ENCODE measurements at places on chromosomes 11 and 22.
A peak's percentile ranks its signal among the peaks of the same experiment; 100 is the strongest.

- DNase-seq, result no peak
These were observed 82.4 kb downstream of the AASDHPPT start for GRCh38 chr11:106159836-106160235.

- DNase-seq, result no peak
These were observed 13.3 kb upstream of the SH3BP1 start for GRCh38 chr22:37626144-37626543.

DNA sequence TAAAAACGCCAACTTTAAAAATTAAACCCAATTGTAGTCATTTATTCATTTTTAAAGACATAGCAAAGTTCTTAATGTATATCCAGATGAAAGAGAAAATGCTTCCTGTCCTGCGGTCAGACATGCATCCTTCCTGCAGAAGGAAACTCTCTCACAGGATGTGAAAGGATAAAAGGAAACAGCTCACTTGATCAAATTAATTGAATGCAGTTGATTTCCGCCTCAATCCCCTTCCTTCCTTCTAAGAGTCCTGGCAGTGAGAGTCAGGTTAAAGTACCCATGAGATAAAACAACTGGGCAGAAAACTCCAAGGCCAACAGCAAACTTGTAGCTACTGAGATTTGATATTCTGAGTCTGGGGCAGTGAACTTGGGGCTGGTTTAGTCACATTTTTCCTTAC is 38.5 kb downstream of the CWC15 start:
- no peak for DNase-seq

DNA sequence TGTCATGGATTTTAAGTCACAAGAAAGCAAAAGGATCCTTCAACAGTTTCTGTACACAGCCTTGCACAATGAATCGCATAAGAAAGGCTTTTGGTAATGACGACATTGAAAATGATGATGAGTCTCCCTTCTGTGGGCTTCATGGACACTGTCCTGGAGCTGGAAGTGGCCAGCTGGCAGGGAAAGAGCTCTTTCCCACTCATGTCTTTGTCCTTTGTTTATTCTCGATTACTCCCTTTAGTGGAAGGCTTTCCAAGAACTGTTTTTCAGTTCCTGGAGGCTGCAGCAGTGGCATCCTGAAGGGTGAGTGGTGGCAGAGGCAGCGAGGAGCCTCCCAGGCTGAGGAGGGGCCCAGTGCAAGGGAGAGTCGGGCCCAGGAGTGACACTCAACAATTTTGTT is 505.2 kb downstream of the NTM start:
- DNase-seq, result no peak

GRCh38 chr11:60307507-60308195 is 19.4 kb upstream of the MS4A6E start:
- DNase-seq, result no peak

GRCh38 chr11:19792510-19792909 is 79.9 kb downstream of the NAV2 start:
- no peak for DNase-seq

- peak; percentile 32 for DNase-seq
These were observed at the start of gene PHETA2 for GRCh38 chr22:42074132-42074811. PHETA2 (plus strand) TSS chr22:42074248; CDS start chr22:42077294, 3,046 bp downstream.

DNA sequence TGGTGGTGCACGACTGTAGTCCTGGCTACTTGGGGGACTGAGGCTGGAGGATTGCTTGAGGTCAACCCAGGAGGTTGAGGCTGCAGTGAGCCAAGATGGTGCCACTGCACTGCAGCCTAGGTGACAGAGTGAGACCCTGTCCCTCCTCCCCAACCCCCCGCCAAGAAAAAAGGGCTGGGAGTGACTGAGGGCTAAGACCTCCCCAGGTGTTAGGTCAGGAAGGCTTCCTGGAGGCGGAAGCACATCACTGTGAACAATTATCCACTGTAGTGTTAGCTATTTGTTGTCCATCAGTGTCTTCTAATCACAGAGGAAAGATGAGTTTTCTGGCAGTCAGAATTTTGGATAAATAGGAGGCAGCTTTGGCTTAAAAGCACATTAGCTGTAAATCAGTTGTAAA is 8.8 kb downstream of the YDJC start:
- DNase-seq, result no peak

DNA sequence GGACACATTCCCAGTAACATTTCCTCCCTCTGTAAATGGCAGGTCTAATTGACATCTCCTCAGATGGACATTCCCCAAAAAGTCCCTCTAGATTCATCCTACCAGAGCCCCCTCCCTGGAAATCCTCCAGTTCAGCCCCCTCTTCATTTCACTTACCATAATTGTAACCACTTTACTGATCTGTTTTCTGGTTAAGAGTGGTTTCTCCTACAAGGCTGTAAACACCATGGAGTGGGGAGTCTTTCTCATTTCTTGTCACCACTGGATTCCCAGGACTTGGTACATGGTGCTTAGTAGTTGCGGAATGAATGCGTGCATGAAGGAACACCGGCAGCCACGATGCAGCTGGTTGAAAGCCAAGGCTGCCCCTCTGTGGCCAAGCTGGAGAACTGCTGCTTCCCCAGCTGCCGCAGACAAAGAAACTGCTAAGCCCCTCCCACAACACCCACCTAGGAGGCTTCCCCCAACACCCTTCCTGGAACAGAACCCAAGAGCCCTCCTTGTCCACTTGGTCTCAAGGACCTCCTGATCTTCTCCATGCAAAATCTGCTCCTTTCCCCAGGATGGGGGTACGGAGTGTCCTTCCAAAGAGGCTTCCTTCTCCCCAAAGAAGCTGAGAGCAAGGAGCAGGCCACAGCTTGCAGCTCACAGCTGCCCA is 18.6 kb upstream of the SCARF2 start:
- DNase-seq, result peak; percentile 62

DNA sequence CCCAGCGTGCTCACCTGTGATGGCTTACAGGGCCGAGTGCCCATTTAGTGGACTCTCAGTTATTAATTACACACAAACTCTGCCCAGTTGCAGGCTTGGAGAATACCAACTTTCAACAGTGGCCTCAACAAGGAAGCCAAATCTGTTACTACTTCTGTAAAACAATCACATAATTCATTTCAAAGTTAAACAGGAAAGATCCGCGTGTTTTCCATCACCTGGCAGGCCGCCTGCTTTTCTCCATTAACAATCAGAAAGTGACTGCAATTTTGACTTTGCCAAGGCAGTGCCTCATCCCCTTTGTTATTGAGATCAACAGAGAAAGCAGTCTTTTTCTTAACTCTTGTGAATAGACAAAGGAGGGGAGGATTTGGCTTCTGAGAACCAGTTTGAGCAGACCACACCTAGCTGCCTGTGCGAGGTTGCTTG is 77.7 kb downstream of the BARX2 start:
- DNase-seq, result no peak

DNA sequence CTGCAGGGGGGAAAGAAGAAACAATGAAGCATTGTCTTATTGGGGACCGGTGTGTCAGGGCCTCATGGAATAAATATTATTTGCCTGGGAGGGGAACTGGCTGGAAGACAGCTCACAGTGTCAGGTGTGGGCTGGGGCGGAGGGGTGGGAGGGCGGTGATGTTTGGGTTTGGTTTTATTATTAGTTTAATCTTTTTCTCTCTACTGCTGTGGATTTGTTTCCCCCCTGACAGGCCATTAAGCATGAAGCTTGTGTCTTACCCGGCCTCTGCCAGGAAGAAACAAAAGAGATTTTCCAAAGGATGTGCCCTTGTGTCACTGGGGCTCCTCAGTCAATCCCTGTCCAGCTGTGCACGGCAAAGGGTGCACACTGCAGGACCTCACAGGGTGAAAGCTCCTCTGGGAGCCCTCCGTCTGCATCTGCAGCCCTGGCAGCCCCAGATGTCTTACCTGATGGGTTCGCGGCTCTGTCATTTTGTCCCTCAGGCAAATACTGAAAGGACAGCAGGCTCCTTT is 203.1 kb upstream of the TMEM45B start:
- DNase-seq, result no peak

DNA sequence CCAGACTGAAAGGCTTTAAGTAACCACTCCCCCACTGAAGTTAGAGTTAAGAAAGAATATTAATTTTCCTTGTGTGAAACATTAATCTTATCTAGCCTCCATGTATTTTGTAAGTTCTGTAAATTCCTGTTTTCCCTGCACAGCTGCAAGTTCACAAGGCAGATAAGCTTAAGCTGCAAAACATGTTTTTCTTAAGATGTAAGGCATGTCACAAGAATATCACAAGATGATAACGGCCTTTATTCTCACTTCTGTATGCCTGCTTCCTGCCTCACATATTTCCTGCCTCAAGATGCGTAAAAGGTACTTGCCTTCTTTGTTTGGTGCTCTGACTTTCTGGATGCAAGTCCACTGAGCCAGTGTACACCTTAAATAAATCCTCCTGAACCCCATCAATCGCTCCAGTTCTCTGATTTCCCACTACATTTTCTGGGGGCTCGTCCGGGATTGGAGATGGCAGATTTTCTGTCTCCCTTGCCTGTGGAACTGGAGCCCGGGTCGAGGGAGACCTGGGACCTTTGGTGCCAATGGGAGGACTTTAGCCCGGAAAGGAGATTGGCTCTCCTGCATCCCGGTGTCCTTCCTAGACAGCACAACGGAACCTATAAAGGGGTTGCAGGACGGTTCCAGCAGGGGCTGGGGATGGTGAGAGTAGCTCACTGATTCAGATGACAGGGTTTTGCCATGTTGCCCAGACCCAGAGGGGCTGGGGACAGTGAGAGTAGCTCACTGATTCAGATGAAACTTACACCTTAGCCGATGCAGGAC is 30.2 kb downstream of the PPARA start:
- DNase-seq, result no peak

DNA sequence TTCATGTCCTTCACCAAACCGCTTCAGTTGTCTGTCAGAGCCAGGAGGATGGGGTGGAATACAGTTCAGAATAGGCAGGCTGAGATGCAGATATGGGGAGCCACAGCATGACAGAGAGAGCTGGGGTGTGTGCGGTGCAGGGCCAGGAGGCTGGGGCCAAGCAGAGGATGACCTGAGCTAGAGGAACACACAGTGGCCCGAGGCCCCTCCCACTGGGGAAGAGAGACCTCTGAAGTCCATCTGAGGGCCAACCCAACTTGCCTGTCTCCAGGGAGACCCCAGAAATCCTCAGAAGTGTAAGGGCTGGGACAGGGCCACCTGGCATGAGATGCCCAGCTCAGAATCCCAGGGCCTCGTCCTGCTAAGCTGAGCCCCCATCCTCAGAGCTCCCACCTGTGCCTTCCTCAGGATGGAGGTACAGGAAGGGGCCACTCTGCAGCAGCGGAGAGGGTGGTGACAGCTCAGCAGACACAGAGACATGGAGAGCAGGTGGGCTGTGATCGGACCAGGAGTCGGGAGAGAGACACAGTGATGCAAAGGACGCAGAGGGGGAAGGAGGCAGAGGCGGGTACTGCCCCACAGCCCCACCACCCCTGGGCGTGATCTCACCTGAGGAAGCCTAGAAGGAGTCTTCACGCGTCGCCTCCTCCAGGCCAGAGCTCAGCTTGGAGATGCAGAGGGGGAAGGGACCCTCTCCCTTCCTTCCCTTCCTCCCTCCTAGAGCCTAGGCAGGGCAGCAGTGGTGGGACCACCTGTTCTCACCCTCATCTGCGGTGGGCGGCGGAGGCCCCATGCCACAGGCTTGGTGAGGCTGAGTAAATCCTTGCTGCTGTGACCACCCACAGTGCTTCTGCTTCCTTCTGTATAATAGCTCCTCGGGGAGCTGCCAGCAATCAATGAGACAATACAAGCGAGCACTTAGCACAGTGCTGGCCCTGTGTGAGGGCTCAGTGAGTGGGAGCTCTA is 9.1 kb upstream of the TUB start:
- DNase-seq, result no peak

- no peak for DNase-seq
These were observed 62.0 kb downstream of the GGTLC2 start for GRCh38 chr22:22706253-22706915.

DNA sequence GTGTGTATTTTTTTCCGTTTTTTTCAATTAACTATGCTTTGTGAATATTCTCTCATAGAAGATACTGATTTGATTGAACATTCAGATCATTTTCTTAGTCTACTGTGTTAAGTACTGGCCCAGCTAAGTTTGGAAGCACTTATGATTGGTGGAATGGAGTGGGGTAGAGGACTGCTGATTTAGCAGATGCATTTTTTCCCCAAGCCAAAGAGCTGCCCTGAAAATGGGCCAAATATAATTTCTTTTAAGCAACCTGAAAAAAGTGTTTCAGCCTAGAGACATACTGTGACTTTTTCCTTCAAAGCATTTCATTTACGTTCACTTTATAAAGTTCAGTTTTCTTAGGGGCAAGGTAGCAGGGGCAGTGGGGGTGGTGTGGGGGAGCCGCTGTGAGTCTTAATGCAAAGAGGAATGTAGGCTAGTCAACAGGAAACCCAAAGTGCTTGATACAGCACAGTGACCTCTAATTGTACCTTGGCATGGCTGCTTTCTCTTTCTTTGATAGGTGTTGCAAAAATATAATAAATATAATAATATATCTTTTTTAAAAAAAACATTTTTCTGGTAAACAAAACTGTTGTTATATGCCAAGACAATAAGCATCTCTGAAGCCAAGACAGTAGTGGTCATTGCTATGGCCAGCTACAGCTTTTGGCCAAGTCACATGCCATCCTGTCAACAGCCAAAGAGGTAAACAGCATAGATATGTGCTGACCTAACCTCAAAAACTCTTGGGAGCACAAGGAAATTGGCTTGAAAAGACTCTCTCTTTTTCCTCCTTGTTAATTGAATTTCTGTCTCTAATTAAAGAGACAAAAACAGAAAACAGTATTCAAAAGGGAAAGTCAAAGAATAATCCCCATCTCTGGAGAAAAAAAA is 58.8 kb downstream of the LIF start:
- DNase-seq, result no peak

GRCh38 chr22:19291218-19291579 is 320 bp downstream of the CLTCL1 start:
- no peak for DNase-seq

- DNase-seq, result no peak
These were observed 34.2 kb downstream of the MICAL3 start for GRCh38 chr22:17990147-17990546.
